ENCODE measurements at places on chromosomes 2 and 18.

DNA sequence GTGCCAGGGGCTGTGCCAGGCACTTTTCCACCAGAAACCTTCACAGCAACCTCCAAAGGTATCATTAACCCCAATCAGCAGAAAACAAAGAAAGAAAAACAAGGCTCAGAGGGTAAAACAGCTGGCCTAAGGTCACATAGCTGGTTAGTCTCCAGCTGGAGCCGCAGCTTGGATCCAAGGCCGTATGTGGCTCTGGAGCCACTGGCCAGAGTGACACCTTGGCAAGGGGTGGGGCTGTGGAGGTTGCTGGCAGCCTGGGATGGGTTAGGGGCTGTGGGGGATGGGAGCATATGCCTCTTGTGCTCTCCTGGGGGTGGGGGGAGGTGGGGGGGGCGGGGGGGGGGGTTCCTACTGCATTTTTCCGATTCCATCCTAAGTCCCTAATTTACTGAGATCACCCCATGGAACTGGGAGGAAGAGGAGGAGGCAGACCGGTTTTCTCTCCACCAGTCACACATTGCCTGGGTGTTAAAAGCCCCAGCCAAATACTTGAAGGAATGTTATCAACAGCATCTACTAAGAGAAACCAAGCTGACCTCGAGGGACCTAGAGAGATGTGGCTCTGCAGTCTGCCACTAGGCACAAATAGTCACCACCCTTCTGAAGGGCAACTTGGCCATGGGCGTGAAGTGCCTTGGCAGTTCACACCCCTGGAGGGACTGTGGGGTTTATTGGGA lies 8.0 kb downstream of the HAAO start:
- DNase-seq: no peak

DNA sequence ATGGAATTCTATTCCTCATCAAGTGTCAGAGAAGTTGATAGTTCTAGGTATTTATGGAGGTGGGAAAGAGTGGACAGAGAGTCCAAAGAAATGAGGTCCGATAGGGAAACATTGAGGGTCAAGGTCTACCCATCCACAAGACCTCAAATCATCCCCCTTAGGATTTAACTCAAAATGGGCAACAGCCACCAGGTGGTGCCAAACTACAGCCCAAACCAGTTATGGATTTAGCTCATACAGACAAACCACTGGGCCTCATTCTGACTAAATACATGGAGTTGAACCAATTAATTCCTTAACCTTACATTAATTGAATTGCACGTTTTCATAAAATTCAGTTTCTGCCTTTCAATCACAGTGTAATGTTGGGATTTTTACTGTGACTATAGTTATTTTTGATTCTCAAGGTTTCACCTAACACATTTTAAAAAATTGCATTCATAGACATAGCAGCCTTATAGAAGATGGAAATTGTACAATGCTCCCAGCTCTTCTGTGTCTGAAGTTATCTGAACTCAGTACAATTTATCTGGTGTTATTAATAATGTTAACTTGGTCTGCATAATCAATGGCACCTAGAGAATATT lies 98.2 kb upstream of the HNMT start:
- peak; percentile 50 for DNase-seq

DNA sequence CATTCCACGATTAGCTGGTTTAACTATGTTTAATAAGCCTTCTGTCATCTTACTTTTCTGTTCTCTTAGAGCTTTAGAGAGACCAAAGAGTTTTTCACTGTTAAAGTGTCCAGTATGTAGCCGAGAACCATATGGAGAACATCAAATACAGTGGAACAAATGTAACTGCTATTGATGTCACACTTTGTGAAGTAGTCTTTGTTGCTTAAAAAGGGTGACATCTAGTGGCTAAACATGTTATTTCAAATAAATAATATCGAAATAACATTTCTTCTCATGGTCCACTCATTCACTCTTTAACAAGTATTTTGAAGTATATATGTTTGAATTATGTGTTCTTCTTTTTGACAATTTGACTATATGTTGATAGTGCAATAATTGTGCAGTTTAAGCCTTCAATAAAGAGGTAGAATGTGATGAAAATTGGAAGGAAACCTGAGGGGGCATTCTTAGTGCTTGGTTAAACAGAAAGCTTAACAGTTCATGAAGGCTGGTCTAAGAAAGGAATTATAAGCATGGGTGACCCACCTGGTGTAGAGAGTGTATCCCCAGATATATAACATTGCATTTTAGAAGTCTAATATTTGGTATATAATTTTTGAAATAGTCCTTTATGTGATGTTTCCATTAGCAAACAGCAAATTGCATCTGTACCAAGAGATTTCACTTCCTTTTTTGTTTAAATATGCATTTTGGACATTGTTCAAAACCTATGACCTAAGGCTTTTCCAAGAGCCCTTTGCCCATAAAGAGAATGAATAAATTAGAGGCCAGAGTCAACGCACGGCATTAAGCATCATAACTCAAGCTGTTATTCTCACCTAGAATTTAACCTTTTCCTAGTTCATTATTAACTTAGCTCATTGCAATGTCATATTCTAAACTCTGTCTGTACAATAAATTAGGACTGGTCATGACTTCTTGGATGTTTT lies 112.1 kb downstream of the KYNU start:
- DNase-seq: peak; percentile 13

GRCh38 chr2:136997557-136997956 lies 232.2 kb downstream of the THSD7B start:
- no peak for DNase-seq

GRCh38 chr2:225037415-225038230 lies 4.6 kb downstream of the DOCK10 start:
- no peak for DNase-seq

DNA sequence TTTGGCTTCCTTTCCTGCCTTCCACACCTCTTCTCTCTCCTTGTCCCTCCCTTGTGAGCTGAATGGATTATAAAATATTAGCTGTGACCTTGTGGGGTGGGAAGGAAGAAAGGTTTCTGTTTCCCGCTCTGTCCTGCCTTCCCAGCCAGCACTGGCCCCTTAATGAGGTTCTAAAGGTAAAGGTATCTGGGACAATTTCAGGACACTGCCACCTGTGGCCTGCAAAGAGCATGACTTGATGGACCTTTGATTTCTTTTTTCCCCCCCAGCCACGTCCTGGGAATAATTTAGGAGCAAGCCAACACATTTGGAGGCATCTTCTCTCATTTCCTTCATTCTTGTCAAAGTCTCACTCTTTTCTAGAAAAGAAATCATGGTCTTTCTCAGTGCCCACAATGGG lies 246.7 kb upstream of the EPAS1 start:
- no peak for DNase-seq

- no peak for DNase-seq
Observed at GRCh38 chr2:36165132-36165531, 190.4 kb upstream of the CRIM1 start.

- no peak for DNase-seq
Observed at GRCh38 chr18:2979871-2980790, 32.8 kb downstream of the LPIN2 start.

- DNase-seq: peak; percentile 79
Observed at GRCh38 chr2:72917138-72917876, at the start of gene EMX1. Gene EMX1 (plus strand): TSS chr2:72917519. CDS start chr2:72917853, 334 bp downstream.

GRCh38 chr2:120323807-120324399 lies 22.0 kb upstream of the INHBB start:
- no peak for DNase-seq

DNA sequence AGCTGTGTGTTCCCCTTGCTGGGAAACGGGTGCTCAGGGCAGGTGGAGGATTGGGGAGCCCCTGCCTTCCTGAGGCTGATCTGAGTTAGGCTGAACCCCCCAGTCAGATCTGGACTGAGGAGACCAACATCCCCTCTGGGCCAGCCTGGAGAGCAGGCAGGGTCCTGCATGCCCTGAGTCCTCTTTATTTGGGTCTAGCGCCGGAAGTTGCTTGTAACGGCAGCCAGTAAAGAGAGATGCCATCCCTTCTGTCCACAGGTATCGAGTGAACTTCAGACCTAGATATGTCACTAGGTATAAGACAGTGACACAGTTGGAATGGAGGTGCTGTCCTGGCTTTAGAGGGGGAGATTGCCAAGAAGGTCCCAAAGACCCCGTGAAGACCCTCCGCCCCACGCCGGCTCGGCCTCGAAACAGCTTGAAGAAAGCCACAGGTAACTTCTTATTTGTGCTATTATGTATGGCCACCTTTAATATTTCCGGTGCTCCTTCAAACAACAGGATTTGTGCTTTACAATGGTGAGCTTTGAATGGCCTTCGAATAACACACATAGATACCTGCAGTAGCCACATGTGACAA lies 38.0 kb downstream of the EMILIN2 start:
- DNase-seq: no peak

DNA sequence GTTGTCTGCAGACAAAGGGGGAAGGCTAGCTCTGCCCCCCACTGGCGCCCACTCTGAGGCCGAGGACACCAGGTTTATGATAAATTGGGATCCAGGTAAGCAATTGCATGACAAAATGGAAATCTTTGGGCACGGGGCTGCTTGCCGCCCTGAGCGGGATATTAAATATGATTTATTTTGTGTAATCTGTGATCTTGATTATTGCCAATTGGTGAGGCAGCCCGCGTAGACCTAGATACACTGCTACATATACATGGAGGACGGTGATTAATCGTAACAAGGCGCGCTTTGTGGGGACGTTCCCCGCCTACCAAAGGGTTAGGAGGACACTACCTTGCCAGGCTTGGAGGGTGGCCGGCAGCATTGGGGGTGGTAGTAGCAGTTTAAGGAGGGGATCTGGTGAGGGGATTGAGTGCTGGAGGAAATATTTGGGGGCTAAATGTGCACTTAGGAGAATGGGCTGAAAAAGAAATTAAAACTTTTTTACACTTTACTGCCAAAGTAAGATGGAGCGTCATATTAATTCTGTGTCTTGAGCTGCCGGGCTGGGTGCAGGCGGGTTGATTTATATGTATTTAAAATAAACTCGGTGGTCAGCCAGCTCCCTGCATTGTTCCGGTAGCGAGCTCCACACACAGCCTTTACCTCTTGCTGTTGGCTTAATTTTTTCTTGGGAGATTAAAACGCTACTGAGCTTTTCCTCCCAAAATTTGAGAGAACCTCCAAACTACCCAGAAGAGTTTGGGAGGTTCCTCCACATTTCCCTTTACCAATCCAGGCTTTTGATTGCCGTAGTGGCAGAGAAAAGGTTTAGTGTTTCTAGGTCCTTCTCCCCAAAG lies 4.1 kb downstream of the HOXD3 start:
- no peak for DNase-seq

GRCh38 chr2:175126661-175127060 lies 41.3 kb downstream of the ATF2 start:
- DNase-seq: no peak

- DNase-seq: no peak
Observed at GRCh38 chr2:47313728-47314127, 89.2 kb upstream of the MSH2 start.

GRCh38 chr2:3682811-3683210 lies 20.6 kb upstream of the DCDC2C start:
- DNase-seq: no peak

DNA sequence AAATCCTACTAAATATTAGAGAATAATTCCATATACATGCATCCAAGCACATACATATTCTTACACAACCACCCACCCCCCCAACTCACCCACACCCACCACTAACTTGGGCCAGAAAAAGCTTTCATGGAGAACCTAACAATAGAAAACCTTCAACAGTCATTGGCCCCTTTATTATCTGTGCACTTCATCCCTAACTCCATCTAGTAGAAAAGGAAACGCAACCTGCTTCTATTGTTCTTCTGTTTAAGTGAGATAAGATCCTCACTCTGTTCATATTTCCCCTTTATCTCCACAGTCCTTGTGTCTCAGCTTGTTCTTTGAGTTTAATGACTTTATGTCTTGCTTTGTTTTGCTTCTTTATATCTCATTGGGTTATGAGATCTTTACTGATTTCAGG lies 1740.2 kb upstream of the CELF4 start:
- no peak for DNase-seq

- DNase-seq: no peak
Observed at GRCh38 chr18:23540867-23541266, 37.6 kb downstream of the RMC1 start.

- DNase-seq: peak; percentile 45
Observed at GRCh38 chr2:10654069-10654468, 35.7 kb downstream of the NOL10 start.

DNA sequence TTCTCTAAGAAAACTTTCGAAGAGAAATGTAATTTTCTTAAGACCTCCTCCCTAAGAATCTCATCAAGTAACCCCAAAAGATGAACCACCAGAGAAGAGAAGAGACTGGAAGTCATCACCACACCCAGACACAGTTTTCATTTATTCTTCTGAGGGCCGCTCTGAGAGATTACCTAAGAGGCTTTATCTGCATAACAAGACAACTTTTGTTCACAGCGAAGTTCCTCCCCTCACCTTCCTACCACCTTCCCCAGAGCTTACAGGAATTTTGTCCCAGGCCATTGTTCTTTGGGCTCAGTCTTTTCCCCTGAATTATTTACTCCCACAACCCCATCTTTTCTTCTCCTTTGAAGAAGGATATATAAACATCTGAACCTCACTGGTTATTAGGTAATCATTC lies 92.8 kb downstream of the AKAIN1 start:
- no peak for DNase-seq

DNA sequence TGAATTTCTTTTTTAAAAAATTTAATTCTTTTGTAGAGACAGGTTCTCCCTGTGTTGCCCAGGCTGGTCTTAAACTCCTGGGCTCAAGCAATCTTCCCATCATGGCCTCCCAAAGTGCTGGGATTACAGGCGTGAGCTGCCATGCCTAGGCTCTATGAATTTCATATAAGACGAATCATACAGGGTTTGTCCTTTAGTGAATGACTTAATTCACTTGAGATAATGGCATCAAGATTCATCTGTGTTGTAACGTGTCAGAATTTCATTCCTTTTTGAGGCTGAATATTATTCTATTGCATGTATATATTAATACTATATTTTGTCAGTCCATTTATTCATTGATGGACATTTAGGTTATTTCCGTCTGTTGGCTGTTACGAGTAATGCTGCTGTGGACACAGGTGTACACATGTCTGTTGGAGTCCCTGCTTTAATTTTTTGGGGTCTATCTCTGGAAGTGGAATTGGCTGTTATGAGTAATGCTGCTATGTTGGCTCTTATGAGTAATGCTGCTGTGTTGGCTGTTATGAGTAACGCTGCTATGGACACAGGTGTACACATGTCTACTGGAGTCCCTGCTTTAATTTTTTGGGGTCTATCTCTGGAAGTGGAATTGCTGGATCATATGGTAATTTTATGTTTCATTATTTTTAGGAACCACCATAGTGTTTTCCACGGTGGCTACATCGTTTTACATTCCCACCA lies 210.6 kb downstream of the CAMKMT start:
- no peak for DNase-seq

DNA sequence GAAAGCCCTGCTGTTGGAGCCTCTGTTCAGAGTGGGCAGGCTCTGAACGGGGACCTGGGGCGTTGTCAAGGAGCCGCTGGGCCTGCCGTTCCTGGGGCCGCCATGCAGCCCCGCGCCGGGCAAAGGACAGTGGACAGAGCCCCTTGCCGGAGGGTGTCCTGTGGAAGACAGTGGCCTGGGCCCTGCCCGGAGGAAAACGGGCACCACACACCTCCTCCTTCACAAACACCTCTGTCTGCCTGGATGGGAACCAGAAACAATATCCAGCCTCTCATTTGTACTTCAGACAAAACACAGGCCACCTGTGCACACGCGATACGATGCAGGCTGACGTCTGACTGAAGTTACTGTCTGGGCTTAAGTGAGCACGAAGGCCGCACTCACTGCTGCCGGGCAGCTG lies 233.7 kb downstream of the TWIST2 start:
- DNase-seq: no peak
